Heart left ventricle (tissue), 16 donors: ENCODE measurements at places on chromosomes 11 and 22. TPM values are rescaled to one million over a fixed set of nuclear protein-coding genes. Genes with fewer than 3 reads are reported as not detected.

- DNase-seq, result no peak
These were observed 1.3 kb upstream of the NDUFC2 start for GRCh38 chr11:78080818-78081495.

- DNase-seq, result no peak
These were observed 260.4 kb upstream of the ARHGAP20 start for GRCh38 chr11:110972640-110973039.

- no peak for DNase-seq
These were observed 1.3 kb upstream of the UBE4A start for GRCh38 chr11:118358071-118358470.

Gene RHBDD3
- 18.8 TPM for polyA plus RNA-seq

DNA sequence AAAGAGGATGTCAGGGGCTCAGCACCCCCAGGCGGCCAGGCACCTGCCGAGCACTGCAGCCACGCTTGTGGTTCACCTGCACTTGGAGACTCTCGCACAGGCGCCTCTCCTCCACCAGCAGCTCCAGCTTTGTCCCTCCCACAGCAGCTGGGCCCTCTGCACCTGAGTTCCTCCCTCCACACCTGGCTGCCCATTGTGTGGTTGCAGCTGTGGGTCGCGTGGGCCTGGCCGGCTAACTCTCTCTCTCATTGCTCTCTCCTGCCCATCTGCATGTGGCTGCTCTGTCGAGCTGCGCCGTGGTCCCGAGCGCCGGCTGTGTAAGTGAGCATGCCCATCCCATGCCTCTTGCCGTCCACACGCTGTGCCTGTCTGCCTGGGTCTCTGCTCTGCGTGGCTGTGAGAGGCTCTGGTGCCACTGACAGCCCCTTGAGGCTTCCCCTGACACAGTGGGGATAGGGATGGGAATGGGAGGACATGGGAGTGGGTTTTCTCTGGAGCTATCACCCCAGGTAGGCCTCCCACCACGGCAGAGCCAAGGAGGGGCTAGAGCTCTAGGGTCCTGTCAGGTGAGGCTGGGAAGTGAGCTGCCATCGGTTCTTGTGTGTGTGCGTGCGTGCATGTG is 8.5 kb upstream of the ACR start:
- DNase-seq, result peak; percentile 6

DNA sequence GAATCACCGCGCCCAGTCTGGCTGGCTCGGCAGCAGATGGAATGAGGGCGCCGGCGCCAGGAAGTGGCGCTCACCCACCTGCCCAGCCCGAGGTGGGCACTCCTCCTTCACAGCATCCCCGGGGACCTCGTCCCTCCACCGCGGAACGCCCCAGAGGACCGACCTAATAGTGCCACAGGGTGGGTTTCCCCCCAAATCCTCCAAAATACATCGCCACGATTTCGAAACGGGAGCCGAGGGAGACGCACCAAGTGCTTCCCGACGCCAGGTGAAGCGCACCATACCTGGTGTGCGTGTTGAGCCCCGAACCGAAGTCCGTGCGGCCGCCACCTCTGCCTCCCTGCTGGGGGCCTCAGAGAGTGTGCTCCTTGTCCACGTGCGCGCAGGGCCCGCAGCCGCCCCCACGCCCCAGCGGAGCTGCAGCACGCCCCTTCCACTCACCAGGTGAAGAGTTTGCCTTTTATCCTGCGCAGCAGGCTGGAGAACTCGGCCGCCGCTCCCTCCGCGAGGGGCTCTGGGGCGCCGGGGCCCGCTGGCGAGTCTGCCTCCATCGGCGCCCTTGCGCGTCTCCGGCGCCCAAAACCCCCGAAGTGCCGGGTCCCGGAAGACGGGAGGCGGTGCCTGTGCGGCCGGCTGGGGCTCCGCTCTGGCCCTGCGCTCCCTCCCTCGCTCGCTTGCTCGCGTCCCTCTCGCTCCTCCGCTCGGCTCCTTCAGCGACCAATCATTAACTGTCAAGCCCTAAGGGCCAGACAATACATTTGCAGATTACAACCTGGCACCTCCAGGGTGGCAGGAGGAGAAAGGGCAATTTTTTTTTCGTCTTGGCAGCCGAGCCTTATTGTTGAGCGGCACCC is at the start of gene SLC35F2:
Gene SLC35F2 (minus strand): TSS at position 571 of the 854 bp plus-strand sequence. CDS start 20 bp downstream, at position 551.
- DNase-seq, result peak; percentile 41

GRCh38 chr22:48857202-48857805 is 970.4 kb downstream of the BRD1 start:
- DNase-seq, result no peak

GRCh38 chr11:35826006-35826405 is 117.9 kb upstream of the LDLRAD3 start:
- DNase-seq, result no peak

DNA sequence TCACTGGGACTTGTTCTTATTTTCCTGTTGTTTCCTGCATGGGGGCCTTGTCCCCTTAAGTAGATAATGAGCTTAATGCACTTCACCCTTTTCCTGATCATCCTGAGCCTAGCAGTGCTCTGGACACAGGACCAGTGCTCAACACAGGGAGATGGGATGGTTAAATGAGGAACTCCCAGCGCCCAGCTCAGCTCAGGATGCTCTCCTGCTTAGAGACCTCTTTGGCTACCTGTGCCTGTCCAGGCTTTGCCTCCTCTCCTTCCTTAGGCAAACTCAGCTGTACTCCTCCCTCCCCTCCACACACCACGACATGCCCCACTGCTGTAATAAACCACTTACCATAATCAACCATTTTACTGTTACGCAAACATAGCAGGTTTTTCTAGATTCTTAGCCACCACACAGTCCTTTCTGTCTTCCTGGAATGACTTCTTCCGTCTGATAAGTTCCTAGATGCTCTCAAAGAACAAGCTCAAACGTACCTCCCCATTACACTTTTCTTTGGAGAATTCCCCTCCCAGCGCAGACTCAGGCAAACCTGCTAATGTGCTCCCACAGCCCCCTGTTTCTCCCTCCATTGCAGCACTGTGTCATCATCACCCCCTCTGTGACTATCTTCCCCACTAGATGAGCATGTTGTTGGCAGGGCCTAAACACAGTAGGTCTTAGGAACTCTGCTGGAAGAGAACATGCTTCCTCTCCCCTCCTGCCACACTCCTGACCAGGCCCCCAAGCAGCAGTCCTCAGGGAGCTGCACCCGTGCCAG is 113.6 kb downstream of the MICAL2 start:
- DNase-seq, result no peak

Gene HEPHL1
- not detected for polyA plus RNA-seq

DNA sequence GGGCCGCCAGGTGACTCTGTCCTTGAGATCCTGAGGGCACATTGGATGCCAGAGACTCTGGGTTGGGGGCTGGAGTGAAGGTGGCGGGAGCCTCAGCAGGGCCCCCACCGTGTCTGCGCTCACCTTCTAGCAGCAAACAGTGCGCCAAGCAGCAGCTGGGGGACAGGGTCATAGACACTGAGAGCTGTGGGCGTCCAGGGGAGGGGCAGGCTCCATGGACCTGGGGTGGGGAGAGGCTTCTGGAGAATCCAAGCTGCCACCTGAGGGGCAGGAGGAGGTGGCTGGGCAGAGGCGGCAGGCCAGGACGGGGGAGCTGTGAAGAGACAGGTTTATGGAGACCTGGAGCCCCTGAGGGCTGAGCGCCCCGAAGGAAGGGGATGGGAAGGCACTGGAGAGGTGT is 8.0 kb downstream of the PHRF1 start:
- DNase-seq, result no peak

DNA sequence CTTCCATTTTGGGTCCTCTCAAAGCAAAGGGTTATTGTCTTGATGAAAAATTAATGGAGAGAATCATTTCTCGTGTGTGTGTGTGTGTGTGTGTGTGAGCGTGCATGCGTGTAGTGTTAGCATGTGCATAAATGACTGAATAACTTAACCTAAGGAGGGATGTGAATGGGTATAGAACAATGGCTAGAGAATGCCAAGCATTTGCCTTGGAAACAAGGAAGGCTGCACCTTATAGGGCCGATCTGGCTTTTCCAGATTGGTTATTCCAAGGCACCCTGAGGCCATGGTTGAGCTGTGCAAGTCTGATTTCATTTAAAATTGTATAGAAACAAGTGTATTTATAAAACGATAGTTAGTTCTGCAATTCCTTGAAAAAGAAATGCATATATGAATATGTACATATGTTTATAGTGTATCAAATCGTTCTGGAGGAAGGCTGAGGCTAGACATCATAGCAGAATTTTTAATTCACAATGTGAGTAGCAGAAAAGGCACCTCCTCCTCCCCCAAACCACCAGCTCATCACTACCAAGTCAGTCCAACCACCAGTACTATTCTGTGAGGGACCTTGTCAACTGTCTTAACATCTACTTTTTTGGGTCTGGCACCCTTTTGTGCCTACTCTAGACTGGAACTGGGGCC is 322.7 kb upstream of the ISX start:
- no peak for DNase-seq

DNA sequence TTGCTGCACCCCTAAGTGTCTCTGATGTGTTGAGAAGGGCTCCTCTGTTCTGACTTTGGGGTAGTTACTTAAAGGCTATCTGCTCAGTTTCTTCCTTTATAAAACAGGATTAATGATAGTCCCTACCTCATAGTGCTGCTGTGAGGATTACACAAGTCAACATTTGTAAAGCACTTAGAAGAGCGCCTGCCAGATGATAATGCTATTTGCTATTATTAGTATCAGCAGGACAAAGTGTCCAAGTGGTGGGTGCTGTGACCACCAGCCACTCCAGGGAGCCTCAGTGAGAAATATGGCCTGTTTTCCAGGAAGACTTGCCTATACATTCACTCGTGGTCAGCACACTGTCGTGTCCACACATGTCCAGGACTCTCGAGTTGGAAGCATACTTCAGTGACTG is 16.2 kb downstream of the POU2F3 start:
- DNase-seq, result no peak

Gene PTPN5
- polyA plus RNA-seq, result 4.7 TPM

- DNase-seq, result peak; percentile 50
These were observed 25.8 kb downstream of the KCNC1 start for GRCh38 chr11:17760102-17761029.

DNA sequence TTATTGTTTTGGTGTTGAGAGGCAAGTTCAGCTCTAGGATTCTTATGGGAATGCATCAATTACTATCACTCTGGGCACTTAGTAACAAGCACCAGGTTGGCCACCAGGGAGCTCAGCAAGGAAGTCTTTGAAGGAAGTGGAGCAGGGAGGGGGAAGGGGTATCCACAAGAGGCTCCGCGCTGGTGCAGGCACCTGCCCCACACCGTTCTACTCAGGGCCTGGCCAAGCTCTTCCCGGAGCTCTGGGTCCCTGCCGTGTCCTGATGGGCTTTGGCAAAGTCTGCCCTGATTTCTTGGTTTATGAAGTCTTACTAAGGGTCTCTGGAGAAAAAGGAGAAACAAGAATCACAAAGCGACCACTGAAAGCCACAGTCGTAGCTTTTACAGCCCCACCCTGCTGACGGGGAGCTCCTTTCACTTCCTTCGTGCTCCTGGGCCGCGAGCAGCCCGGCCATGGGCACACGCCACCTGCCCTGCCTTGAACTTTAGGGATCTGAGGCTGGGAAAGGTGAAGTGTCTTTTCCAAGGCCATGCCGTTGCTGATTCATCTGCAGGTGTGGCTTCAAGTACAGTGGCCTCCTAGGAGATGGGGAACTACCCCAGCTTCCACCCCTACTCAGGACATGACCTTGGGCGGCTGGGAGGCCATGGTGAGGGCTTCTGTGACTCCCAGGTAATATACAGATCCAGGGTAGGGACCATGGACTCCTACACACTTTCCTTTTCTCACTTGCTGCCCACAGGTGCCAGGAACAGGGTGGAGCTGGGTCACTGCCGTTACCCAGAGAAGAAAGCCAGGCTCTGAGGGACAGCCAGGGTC is 15.9 kb upstream of the LRRC32 start:
- no peak for DNase-seq

Gene CDC45
- 0.33 TPM for polyA plus RNA-seq

- DNase-seq, result no peak
These were observed 31.3 kb downstream of the SHANK3 start for GRCh38 chr22:50703726-50704509.

Gene TSPAN32
- 15.5 TPM for polyA plus RNA-seq

Gene LDHAL6A
- polyA plus RNA-seq, result not detected

Gene KCNJ5
- 3.0 TPM for polyA plus RNA-seq

- no peak for DNase-seq
These were observed 85.2 kb downstream of the FLI1 start for GRCh38 chr11:128779036-128779435.

- DNase-seq, result no peak
These were observed 6.7 kb downstream of the YDJC start for GRCh38 chr22:21622919-21623647.

- DNase-seq, result no peak
These were observed 61.6 kb downstream of the DYNC2H1 start for GRCh38 chr11:103170865-103171264.

- no peak for DNase-seq
These were observed 6.2 kb downstream of the TSKU start for GRCh38 chr11:76789443-76789719.

GRCh38 chr11:74725701-74726100 is 5.5 kb downstream of the CHRDL2 start:
- no peak for DNase-seq

Gene SPATA19
- not detected for polyA plus RNA-seq

GRCh38 chr11:77086521-77087472 is 15.8 kb upstream of the OMP start:
- DNase-seq, result no peak
